NCI-H345 (cell line): ENCODE measurements at places on chromosomes 3 and 15.

DNA sequence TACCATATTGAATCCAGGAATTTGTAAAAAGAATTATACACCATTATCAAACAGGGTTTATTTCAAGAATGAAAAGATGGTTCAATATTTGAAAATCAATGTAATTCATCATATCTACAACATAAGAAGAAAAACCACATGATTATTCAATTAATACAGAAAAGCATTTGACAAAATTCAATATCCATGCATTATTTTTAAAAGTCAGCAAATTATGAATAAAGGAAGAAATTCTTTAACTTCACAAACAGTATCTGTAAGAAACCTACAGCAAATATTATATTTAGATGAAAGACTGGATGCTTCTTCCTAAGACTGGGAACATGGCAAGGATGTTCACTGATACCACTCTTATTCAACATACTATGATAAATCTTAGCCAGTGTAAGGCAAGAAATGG is 41.3 kb upstream of the TCAIM start:
- no peak for DNase-seq

DNA sequence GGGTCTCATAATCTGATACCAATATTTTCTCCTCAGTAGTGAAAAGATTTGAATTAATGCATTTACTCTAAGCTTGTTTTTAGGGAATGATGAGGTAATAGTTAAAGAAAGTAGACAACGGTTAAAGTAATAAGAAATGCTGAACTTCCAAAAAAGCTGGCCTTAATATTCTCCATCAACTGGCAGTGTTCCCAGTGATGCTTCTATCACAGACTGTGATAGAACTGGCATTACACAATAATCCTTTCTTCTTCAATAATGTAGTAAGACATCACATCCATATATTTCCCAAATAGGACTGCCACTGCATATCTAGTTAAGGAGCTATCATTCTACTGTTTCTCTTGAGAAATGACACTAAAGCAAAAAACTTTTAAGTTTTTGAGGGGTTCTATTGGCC is 188.7 kb downstream of the IL5RA start:
- no peak for DNase-seq

- DNase-seq: no peak
Measured at GRCh38 chr3:188097791-188098190, 56.2 kb upstream of the LPP start.

DNA sequence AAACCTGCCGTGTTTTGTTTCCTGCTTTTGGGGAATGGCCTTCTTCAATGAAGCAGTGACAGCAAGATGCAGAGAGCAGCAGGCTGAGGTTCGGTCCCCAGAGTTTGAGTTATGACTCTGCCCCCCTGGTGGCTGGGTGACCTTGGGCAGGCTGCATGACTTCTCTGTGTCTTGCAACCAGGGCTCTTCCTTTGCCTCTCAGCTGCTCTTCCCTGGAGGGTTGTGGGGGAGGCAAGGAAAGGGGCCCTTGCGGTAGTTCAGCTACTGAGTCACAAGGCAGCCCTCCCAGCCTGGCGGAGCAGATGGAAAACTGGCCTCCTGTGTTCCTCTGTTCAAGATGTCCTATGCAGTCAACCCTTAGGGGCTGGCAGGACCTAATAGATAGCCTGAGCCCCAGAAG is 17.1 kb downstream of the CTXND1 start:
- no peak for DNase-seq

DNA sequence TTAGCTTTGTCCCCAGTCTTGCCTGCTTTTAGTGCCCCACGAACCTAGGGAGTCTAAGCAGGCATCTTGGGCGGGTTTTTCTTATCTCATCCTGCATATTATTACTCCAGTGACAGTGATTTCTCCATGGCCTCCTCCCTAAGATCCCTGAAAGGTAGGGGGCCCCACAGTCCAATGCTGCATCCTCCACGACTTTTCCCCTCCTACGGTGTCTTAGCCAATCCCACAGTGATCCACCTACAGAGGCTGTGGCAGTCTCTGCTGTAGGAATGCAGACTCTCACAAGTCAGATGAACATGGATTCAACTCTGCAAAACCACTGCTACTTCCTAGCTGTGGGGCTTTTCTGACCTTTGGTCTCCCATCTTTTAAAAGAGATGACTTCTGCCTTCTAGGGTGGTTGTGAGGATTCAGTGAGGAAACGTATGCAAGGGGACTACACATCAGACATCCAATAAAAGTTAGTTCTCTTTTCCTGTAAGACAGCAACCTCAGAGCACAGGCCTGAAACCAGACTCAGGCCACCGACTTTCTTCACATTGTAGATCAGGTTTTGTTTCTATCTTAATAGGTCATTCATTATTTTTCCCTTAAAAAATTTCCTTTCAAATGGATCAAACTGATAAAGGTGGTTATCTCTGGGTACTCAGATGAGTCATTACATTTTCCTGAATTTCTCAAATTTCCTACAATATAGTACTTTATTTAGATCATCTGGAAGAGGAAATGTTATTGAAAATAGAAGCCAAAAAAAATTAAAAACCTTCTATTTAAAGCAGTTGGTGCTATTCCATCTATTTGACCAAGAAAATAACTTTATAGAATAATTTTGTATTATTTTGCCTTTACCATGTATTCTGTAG is 23.2 kb downstream of the ILDR1 start:
- DNase-seq: no peak
